Activated T-helper 1 cell treated with anti-CD3 and anti-CD28 coated beads, Interleukin-2, amount 50 U/mL, for 16 hours (primary cell): ENCODE measurements at places on chromosomes 1 and 21.

GRCh38 chr1:8152731-8153702 is 126.9 kb upstream of the ERRFI1 start:
- DNase-seq = peak; percentile 4

DNA sequence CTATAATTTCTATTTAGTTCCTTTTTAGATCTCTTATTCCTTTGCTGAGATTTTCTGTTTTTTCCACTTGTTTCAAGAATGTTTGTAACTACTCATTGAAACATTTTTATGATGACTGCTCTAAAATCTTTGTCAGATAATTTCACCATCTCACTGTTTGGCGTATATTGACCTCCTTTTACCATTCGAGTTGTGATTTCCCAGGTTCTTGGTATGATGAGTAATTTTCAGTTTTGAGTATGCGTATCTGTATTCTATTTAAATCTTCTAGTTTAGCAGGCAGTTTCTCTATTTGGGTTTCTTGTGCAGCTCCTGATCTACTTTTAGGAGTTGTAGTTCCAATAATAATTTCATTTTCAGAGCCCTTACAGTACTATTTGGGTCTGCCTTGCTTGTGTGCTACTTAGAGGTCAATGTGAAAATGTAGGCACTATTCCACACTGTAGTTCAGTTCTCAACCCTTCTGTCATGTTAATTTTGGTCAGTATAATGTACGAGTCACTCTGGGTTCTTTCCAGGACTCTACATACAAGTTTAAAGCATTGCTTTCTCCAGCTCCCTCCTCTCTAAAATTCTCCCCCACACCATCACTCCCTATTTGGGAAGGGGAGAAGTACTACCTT is 115.5 kb downstream of the ACBD6 start:
- no peak for DNase-seq

GRCh38 chr1:243483071-243483771 is 227.4 kb downstream of the SDCCAG8 start:
- no peak for DNase-seq

GRCh38 chr1:57102561-57103326 is 136.9 kb upstream of the C8B start:
- no peak for DNase-seq

GRCh38 chr1:200869753-200870391 is 2.9 kb upstream of the GPR25 start:
- DNase-seq = no peak

DNA sequence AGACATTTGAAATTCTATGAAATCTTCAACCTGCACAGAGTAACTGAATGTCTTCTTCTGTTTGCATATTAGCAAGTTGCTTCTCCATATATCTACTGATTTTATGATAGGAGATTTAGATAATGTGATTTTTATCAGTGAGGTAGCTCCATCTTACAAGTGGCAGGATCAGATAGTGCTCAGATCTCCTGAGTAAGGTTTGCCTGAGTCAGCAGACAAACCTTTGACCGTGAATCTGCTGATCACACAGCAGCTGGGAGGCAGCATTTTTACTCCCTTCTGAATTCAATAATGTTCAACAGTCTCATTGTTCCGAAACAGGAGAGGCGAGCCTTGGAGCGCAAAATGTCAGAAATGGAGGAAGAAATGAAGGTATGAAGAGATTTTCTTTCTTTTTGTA is 141.4 kb downstream of the SYT2 start:
- no peak for DNase-seq

DNA sequence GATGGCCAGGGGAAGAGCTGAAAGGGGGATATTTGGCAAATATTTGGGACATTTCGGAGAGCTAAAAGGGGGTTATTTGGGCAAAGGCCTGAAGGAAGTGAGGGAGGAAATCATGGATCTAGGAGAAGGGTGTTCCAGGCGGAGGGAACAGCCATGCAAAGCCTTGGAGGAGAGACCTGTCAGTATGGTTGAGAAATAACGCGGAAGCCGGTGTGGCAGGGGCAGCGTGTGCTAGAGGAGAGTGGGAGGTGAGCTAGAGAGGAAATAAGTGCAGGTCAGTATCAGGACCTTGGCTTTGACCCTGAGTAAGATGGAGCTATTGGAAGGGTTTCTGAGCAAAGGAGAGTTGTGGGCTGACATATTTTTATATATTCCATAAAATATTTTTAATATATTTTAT is 3.0 kb downstream of the CTRC start:
- DNase-seq = no peak

DNA sequence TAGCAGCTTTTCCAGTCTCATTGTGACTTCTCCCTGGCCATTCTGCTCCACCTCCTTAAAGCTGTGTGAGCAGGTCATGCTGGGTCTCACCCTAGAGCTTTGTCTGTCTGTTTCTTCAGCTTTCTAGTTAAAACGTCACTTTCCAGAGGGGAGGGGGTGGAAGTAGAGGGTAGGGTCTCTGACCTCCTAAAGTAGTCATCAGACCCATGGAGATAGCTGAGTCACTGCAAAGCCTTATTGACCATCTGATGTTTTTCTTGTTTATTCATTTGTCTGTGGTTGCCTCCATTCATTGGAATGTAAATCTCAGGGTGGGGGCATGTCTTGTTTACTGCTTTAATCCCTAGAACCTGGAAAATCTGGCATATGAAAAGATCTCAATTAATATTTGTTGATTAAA is 52.7 kb downstream of the ELF3 start:
- DNase-seq = no peak
